ENCODE measurements at places on chromosomes 6 and 20. TPM values are rescaled to one million over a fixed set of nuclear protein-coding genes. Genes with fewer than 3 reads are reported as not detected.

- no peak overlapping the region for H3K4me3 ChIP-seq
- no peak overlapping the region for H3K27ac ChIP-seq
- H3K4me1 ChIP-seq: no peaks in the 10 kb centered on the region
- no peaks in the 10 kb centered on the region for H3K27me3 ChIP-seq
Observed at GRCh38 chr6:105769987-105770386, 316.1 kb upstream of the PRDM1 start.

- H3K4me3 ChIP-seq: no peak overlapping the region
- H3K27me3 ChIP-seq: no peaks in the 10 kb centered on the region
- no peak overlapping the region for H3K27ac ChIP-seq
- peaks cover 15% of the 10 kb centered on the region for H3K36me3 ChIP-seq
- no peaks in the 10 kb centered on the region for H3K4me1 ChIP-seq
Observed at GRCh38 chr20:35059110-35059509, 33.5 kb downstream of the TRPC4AP start.

- H3K4me1 ChIP-seq: no peaks in the 10 kb centered on the region
- no peak for DNase-seq
- H3K36me3 ChIP-seq: no peaks in the 10 kb centered on the region
Observed at GRCh38 chr6:92180090-92180489, 1239.3 kb downstream of the EPHA7 start.

DNA sequence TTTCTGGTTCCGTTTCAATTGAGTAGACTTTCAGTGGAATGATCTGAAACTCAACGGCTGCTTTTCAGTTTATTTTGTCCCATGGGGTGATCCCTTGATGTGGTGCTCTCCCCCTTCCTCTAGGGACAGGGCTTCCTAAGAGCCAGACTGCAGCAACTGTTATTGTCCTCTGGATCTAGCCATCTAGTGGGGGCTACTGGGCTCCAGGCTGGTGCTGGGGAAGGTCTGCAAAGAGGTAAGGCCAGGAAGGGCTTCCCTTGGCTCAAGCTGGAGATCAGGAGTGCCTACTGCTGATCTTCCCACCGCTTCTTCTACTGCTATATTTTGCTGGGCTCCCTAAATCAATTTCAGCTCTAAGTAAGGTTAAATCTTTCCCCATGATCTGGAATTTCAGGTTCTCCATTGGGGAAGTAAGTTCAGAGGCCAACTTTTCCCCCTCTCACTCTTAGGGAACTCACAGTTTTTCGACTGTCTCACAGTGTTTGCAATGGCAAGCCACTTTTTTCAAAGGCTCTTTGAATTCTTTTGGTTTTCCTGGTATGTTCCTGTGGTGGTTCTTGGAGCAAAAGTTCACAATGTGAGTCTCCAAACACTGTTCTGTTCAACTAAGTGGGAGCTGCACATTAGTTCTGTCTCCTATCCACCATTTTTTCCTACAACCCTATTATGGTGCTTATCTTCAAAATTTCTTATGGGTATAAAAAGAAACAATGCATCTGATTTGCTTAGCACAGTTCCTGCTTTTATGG lies 286.2 kb upstream of the EXOC2 start:
- peaks cover 39% of the 10 kb centered on the region for H3K4me1 ChIP-seq
- no peaks in the 10 kb centered on the region for H3K27me3 ChIP-seq
- no peak overlapping the region for H3K27ac ChIP-seq
- no peaks in the 10 kb centered on the region for H3K36me3 ChIP-seq
- peak; percentile 27 for DNase-seq

DNA sequence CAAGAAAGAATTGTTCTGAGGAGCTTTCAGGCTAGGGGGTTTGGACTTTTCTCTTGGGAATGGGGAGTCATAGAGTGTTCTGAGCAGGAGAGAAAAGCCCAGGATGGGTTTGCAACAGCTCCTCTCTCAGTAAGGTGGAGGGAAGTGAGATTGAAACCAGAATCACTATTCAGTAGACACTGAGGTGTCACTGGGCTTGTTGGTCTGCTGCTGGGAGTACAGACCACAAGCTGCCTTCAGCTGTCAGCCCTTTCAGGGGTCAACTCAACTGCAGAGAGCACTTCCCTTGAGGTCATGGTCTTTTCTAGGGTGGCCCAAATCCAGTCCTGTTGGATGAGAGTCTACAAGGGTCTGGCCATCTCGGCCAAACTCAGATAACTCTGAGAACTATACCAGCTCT lies 12.9 kb upstream of the FOXA2 start:
- no peaks in the 10 kb centered on the region for H3K4me1 ChIP-seq
- H3K4me3 ChIP-seq: no peak overlapping the region
- no peaks in the 10 kb centered on the region for H3K36me3 ChIP-seq

- H3K36me3 ChIP-seq: no peaks in the 10 kb centered on the region
- H3K4me3 ChIP-seq: no peak overlapping the region
- DNase-seq: no peak
- no peak overlapping the region for H3K27ac ChIP-seq
Observed at GRCh38 chr6:72974276-72974675, 251.0 kb downstream of the KHDC1L start.

DNA sequence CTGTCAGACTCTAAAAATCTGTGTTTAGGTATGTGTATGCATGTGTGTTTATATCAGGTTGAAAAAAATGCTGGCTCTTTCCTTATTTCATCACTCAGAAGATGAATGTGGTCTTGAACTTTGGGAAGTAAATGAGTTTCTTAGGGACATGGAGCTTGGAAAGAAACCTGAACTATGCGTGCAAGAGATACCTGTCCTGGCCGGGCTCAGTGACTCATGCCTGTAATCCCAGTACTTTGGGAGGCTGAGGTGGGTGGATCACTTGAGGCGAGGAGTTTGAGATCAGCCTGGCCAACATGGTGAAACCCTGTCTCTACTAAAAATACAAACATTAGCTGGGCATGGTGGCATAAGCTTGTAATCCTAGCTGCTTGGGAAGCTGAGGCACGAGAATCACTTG lies 4.4 kb upstream of the GLP1R start:
- peaks cover 2% of the 10 kb centered on the region for H3K27me3 ChIP-seq
- no peak overlapping the region for H3K27ac ChIP-seq
- no peaks in the 10 kb centered on the region for H3K4me1 ChIP-seq
- no peaks in the 10 kb centered on the region for H3K36me3 ChIP-seq

- H3K4me3 ChIP-seq: no peak overlapping the region
- peaks cover 10% of the 10 kb centered on the region for H3K4me1 ChIP-seq
- no peak for DNase-seq
- peaks cover 12% of the 10 kb centered on the region for H3K27me3 ChIP-seq
- H3K36me3 ChIP-seq: no peaks in the 10 kb centered on the region
- no peak overlapping the region for H3K27ac ChIP-seq
Observed at GRCh38 chr6:6986344-6986743, 121.4 kb upstream of the RREB1 start.

GRCh38 chr6:80209430-80209829 lies 103.0 kb downstream of the BCKDHB start:
- no peaks in the 10 kb centered on the region for H3K27me3 ChIP-seq
- H3K36me3 ChIP-seq: no peaks in the 10 kb centered on the region
- DNase-seq: no peak

- no peaks in the 10 kb centered on the region for H3K36me3 ChIP-seq
- H3K27me3 ChIP-seq: no peaks in the 10 kb centered on the region
- no peak overlapping the region for H3K4me3 ChIP-seq
- no peaks in the 10 kb centered on the region for H3K4me1 ChIP-seq
- DNase-seq: no peak
- no peak overlapping the region for H3K27ac ChIP-seq
Observed at GRCh38 chr20:40319741-40320516, 369.1 kb downstream of the MAFB start.

GRCh38 chr6:41269716-41270115 lies 16.8 kb downstream of the TREM1 start:
- H3K4me3 ChIP-seq: no peak overlapping the region
- H3K27ac ChIP-seq: no peak overlapping the region
- H3K27me3 ChIP-seq: peaks cover 1% of the 10 kb centered on the region

DNA sequence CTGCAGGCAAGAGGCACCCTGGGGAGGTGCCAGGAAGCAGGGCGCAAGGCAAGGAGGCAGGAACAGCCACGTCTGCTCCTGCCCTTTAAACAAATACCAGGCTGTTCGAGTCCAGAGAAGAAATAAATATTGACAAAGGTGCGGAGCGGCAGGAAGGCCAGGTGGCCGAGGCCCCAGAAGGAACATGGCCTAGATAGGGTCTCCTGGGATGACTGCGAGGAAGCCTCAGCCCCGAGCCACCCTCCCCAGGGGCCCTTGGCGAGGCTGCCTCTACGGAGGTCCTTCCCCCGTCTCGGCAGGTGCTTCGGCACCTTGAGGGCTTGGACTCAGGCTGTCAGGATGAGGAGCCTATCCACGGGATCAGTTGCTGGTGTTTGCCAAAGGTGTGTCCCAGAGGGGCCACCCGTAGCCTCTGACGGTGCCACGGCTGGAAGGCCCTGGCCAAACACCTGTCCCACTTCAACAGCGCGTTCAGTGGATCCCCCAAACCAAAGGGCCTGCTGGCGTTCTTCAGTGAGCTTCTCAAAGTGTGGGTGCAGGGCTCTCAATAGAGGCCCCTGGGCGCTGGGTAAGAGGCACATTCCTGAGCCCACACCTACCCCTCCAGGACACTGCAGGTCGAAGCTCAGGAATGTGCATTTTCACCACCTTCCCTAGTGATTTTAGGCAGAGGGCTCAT lies 39.8 kb downstream of the SNX5 start:
- H3K4me3 ChIP-seq: no peak overlapping the region
- no peak for DNase-seq
- H3K36me3 ChIP-seq: no peaks in the 10 kb centered on the region
- H3K4me1 ChIP-seq: peaks cover 42% of the 10 kb centered on the region

DNA sequence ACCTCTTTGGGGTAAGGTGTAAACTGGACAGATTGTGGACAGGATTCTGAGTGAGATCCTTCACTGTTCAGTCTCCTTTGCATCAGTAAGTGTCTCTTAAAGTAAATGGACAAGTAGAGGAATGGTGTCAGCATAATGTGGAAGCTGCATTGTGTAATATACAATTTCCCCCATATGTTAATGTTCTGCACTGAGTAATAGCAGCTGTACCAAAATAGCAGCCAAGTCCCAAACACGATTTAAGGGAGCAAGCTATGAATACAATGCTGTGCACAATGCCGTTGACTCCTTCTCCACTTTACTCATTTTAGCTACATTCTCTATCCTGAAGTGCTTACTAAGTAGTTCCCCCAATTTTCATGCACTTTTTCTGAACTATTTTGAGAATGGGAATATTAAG lies 21.1 kb upstream of the TRIM26 start:
- H3K4me1 ChIP-seq: no peaks in the 10 kb centered on the region
- no peak overlapping the region for H3K27ac ChIP-seq
- H3K4me3 ChIP-seq: no peak overlapping the region
- H3K27me3 ChIP-seq: no peaks in the 10 kb centered on the region

- H3K27ac ChIP-seq: no peak overlapping the region
- no peak for DNase-seq
- H3K36me3 ChIP-seq: no peaks in the 10 kb centered on the region
- H3K4me1 ChIP-seq: peaks cover 9% of the 10 kb centered on the region
- H3K27me3 ChIP-seq: no peaks in the 10 kb centered on the region
- H3K4me3 ChIP-seq: no peak overlapping the region
Observed at GRCh38 chr6:164097551-164098398, 683.3 kb downstream of the QKI start.

GRCh38 chr6:165109011-165109410 lies 200.4 kb downstream of the C6orf118 start:
- H3K36me3 ChIP-seq: no peaks in the 10 kb centered on the region
- DNase-seq: no peak
- H3K4me3 ChIP-seq: no peak overlapping the region
- H3K27ac ChIP-seq: no peak overlapping the region
- no peaks in the 10 kb centered on the region for H3K4me1 ChIP-seq

DNA sequence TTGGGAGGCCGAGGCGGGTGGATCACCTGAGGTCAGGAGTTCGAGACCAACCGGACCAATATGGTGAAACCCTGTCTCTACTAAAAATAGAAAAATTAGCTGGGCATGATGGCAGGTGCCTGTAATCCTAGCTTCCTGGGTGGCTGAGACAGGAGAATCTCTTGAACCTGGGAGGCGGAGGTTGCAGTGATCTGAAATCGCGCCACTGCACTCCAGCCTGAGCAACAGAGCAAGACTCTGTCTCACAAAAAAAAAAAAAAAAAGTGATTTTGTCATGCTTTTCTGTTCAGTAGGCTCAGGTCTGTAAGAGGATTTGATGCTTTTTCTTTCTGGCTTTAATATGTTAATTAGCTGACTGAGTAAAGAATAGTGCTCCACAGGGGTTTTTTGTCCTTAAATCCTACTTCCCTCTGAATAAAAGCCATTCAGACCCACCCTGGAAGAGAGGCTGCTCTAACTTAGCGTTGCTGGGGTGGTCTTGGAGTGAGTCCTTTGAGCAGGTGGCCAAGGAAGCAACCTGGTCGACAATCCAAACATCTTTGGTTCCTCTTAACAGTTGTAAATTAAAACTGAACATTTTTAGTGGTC lies 19.0 kb downstream of the MCM8 start:
- H3K27ac ChIP-seq: no peak overlapping the region
- peaks cover 73% of the 10 kb centered on the region for H3K36me3 ChIP-seq
- no peak for DNase-seq
- no peak overlapping the region for H3K4me3 ChIP-seq
- H3K27me3 ChIP-seq: no peaks in the 10 kb centered on the region

GRCh38 chr20:25310268-25310920 lies 62.5 kb downstream of the PYGB start:
- peaks cover 13% of the 10 kb centered on the region for H3K36me3 ChIP-seq
- H3K4me1 ChIP-seq: peaks cover 51% of the 10 kb centered on the region
- peak overlapping the region; percentile 76 for H3K27ac ChIP-seq
- DNase-seq: peak; percentile 99
- no peaks in the 10 kb centered on the region for H3K27me3 ChIP-seq

DNA sequence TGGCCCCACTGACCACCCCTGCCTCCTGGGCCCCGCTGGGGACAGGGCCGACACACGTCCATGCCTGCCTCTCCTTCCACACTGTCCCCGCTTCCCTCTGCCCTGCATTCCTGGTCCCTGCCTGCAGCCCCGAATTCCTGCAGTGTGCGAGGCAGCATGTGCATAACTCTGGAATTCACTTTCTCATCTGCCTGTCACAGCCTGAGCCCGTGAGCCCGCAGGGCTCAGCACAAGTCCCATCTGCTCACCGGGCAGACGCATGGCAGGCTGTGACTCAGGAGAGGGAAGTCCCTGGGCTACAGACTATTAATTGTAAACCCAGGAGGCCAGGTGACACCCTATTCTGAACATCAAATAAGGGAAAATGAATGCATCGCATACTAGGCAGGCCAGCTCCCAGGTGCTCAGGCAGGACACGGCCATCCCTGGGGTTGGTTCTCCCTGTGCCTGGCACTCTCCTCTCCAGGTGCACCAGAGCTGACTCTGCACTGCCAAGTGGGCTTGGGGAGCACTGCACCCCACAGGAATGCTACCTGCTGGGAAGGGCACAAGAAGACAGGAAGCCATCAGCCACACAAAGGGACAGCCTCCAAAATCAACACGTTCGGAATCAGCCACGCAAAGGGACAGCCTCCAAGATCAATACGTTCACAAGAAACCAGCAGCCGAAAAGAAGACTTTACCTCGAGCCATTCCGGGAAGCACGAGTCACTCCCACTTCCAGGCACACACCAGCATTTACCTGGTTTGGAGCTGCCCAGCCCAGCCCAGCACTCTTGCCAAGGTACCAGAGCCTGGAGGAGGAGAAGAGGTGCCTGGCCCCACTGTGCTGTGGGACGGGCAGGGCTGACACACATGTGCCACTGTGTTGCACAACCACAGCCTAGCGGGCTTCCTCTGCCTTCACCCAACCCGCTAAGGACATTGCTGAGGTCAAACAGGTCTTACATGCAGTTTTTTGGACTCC lies 65.9 kb downstream of the DLL1 start:
- no peak for DNase-seq
- H3K4me1 ChIP-seq: no peaks in the 10 kb centered on the region
- no peak overlapping the region for H3K27ac ChIP-seq

Gene C20orf141
- polyA plus RNA-seq: not detected

Gene DNAH8
- polyA plus RNA-seq: not detected

Gene LCA5
- polyA plus RNA-seq: 0.84 TPM

Gene GHRH
- not detected for polyA plus RNA-seq

Gene HLA-DRA
- not detected for polyA plus RNA-seq

Gene LTB
- polyA plus RNA-seq: 0.30 TPM

Gene LRRC73
- 0.08 TPM for polyA plus RNA-seq

Gene SDHAF4
- polyA plus RNA-seq: 9.5 TPM
